SK-N-MC (cell line): ENCODE measurements at places on chromosomes 16 and 17.

GRCh38 chr16:27980076-27980775 is 83.3 kb downstream of the GSG1L start:
- DNase-seq = no peak

DNA sequence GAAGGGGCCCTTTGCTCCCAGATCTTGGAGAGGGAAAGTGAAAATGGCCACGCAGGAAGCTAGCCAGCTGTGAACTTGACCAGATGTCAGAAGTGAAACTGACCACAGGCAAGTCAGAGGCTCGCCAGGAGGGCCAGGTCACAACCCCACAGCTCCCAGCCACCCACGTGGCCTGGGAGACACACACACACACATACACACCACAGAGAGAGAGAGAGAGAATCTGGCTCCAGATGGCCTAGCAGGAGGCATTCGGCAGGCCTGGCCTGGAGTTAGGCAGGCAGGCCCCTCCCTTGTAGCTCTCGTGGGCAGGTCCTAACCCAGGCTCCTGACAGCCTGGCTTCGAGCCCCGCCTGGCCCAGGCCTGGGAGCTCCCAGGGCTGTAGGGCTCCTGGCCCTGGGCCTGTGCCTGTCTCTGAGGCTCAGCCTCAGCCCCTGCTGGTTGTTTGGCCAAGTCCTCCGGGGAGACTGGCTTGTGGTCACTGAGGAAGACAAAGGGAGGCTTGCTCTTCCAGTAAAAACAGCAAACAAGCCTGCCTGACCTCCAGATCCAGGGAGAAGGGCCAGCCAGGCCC is 20.2 kb downstream of the NGFR start:
- no peak for DNase-seq

DNA sequence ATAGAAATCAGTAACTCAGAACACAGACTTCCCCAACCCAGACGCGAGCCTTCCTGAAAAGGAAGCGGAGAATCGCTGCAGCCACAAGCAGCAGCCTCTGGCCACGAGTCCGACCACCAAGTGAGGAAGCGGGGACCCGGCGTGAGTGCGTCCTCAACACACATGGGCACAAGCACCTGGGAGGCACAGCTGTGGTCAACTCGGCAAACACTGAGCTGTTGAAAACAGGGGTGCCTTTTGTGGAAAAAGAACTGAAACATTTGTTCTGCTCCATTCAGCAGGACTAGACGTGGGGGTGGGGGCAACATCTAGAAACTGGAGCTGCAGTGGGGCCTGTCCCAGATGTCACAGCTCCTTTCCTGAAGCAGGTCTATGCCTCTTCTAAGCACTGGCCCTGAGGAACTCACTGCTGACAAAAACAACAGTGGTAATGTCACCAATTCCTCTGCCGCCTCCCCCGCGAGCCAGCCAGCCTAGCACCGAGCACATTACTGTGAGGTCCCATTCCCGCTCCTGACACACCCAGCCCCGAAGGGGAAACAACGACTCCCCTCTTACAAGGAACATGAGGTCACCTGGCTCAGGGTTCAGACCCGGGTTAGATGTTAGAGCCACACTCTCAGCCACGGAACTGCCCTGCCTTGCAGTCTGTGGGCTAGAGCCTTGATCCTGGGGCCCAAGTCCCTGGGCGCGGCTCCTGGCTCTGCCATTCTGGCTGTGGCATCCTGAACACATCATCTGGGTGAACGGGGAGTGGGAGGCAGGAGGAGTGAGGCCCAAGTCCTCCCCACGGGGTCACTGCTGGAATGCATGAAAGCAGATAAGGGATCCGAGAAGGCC is 29.0 kb downstream of the KDM8 start:
- DNase-seq = no peak

DNA sequence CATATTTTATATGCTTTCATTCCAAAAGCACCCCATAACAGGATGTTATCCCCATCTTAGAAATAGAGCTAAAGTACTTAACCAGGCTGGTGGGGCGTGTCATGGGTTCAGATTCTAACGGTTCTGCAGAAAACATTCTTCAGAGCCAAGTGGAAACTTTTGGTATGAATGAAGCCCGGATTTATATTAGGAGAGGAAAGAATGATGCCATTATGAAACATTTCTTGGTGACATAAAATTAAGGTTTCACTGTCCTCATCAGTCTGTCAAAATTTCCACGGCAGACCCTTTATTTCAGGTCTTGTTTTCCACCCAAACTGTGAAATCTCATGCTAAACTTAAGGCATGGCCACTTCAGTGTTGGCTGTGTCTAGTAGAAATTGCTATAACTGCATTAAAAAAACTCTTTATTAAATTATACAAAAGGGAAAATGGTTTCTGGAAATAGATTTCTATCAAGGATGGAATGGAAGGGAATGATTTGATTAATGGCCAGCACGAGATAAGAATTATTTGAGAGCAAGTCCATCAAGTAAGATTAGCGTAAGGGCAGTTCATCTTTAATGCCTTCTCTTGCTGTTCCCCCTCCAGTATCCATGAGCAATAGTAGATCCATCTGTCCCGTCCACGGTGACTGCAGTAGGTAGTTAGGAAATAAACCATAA is 11.7 kb downstream of the PRKCA start:
- DNase-seq = no peak

DNA sequence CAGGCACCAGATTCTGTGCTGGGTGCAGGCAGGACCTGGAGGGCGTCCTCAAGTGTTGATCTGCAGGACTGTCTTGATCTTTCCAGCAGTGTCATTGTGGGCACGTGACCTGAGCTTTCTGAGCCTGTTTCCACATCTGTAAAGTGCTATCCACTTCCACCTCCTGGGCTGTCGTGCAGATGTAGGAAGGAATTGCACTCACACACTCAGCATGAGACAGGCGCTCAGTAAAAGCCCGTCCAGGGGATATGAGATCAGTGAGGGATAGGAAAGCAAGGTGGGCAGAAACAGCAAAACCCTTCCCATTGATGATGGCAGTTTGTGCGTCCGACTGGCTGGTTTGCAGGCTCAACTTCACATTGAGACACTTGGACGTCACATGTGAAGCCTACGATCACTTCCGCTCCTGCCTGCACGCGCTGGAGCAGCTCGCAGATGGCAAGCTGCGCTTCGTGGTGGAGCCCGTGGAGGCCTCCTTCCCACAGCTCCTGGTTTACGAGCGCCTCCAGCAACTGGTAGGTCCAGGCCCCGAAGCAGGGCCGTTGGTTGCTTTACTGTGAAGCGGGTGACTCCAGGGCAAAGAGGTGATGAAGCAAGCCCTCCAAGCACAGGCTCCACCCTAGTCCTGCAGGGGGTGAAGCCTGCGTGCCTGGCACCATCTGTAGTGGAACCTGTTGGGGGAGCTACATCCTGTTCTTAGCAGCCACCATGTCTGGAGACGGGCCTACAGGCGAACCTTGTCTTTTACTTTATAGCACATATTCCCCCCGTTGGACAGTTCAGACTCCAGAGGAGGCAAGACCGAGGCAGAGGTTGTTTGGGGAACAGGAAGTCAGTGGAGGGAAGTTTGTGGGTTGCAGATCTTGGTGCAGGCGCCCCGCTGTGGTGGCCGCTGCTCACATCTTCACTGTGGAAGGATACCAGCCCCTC is 23.0 kb downstream of the METTL22 start:
- DNase-seq = no peak

- DNase-seq = no peak
Measured at GRCh38 chr17:78621720-78622490, 44.7 kb upstream of the DNAH17 start.

GRCh38 chr17:73042809-73043685 is 49.4 kb downstream of the SLC39A11 start:
- no peak for DNase-seq

- DNase-seq = no peak
Measured at GRCh38 chr17:60173304-60173819, 23.6 kb downstream of the CA4 start.

- DNase-seq = no peak
Measured at GRCh38 chr16:50368410-50369132, at the start of gene BRD7. Gene BRD7, minus strand, starts transcription at chr16:50368988. Its CDS starts 214 bp downstream, at chr16:50368774.

DNA sequence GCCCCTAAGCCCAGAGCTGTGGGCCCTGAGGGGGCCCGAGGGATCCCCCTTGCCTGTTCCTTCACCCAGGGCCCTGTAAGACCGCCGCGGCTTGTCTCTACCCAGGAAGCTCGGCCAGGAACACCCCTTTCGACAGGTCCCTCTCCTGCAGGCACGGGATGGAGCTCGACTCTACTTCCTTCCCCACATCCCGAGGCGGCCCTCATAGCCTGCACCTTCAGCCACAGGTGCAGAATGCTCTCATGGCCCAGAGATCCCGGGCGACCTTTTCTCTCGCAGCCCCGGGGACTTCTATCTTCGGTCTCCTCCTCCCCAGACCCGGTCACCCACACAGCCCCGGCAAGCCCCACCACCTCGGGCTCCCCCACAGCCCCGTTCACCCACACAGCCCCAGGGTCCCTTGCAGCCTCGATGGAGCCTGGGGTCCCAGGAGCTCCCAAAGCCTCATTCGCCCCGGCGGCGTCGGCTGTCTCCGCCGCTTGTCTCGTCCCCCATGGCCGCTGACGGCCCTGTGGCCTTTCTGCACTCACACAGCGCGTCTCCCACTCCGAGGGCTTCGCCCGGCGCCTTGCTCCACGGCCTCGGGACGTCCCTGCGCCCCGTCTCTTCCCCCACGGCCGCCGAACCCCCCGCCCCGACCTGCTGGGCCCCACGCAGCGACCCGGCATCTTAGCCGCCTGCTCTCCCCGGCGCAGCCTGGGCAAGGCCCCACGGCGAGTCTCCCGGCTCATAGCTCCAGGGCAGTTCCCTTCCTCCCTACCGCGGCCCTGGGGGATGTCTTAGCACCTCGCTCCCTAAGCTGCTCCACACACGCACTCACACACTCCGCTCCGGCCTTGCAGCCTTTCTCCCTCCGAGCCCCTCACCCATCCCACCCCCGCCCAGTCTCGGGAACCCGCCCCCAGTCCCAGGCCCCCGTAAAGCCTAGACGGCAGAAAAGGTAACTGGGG is 650 bp downstream of the KIAA0753 start:
- no peak for DNase-seq

DNA sequence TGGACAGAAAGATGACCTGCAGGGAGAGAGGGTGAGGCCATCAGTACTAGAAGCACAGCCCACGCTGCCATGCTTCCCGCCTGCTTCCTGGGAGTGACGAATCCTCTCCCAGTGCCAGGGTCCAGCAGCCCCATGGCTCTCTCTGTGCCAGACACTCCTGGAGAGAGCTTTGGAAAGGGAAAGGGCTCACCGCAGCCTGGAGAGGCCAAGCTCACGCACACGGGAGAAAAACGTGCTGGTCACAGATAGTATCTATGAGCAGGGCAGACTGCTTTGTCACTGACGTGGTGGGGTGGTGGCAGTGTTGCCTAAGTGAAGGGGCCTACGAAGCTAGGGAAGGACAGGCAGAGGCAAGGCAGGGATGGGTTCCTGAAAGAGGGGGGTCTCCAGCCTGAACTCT is 5.4 kb downstream of the WBP2 start:
- DNase-seq = no peak

- DNase-seq = no peak
Measured at GRCh38 chr16:72073560-72074230, 10.7 kb downstream of the HPR start.

- no peak for DNase-seq
Measured at GRCh38 chr16:88618956-88619667, 19.3 kb upstream of the IL17C start.

GRCh38 chr16:23152386-23153178 is 3.3 kb upstream of the USP31 start:
- no peak for DNase-seq

DNA sequence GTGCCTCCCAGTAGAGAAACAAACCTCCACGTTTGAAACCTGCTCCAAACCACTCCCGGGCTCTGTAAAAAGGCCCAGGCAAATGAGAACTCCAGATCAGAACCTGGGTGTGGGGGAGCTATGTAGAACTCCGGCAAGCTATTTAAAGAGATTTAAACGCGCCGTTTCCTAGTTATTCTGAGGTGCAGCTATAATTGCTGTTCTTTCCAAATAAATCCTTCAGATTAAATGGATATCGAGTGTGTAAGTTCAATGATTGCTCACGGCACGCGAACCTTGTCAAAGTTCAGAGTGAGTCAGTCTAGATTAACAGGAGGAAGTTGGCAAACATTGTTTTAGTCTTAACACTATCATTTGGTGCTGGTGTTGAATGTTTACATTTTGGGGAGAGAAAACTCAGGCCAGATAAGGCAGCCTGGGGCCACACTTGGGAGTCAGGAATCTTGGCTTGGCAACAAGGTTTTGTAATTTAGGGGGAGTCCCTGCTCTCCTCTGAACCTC is 92.9 kb upstream of the SALL1 start:
- DNase-seq = no peak

DNA sequence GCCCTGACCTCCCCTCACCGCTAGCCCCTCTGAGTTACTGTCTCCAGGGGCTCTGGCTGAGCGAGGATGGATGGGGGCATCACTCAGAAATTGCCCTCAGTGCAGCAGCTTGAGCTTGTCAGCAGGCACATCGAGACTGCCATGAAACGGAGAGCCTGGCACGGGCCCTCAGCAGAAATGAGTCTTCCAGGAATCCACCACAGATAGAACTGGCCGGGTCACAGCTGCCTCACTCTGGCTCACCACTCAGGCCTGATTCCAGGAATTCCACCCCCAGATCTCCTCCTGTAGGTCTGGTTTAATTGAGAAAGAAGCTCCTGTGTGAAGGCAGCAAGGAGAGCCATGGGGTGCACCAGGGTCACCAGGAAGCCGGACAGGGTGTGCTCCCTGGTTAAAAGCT is 85.5 kb downstream of the GSG1L start:
- no peak for DNase-seq

DNA sequence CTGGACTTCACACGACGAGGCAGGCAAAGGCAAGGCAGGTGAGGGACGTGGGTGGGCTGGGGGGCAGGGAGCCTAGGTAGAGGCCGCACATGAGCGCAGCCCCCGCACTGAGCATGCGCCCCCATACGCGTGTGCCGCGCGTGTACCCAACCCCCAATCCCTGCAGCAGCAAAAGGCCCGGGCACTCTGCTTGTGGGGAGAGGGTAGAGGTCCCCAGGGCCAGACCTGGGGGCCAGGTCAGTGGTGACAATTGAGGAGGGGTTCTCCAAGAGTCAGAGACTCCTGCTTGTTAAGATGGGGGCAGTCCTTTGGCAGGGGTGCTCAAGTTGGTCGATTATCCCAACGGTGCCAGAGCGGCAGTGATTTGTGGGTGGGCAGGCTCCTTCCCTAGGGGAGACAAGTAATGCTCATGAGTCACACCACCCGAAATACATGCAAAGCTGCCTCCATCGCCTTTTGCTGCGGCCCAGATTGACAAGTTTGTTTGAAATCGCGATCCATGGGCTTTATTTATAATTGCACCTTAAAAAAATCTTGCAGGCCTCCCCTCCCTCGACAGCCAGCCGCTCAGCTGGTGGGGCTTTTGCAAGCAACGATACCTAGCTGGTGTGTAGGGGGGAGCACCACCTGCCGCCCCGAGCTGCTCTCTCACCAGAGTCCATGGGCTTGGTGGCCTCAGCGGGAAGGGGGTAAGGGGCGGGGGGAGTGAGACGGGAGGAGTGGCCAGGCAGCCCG is 1.1 kb upstream of the GIT1 start:
- no peak for DNase-seq

DNA sequence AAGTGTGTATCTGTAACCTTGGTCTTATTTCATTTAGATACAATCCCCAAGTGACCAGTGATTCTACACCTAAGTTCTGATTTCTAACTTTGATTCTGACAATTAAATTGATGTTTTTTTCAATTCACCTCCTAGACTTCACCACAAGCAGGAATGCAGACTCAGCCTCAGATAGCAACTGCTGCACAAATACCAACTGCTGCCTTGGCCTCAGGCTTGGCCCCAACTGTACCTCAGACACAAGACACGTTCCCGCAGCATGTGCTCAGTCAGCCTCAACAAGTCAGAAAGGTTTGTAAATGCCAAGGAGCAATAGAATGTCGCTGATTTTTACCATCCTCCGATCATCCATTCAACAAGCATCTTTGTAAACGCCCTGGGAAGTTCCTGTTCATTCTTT is 177.7 kb downstream of the MRTFB start:
- DNase-seq = no peak
